Dermis microvascular lymphatic vessel endothelial cell (primary cell): ENCODE measurements at places on chromosomes 7 and 10.

DNA sequence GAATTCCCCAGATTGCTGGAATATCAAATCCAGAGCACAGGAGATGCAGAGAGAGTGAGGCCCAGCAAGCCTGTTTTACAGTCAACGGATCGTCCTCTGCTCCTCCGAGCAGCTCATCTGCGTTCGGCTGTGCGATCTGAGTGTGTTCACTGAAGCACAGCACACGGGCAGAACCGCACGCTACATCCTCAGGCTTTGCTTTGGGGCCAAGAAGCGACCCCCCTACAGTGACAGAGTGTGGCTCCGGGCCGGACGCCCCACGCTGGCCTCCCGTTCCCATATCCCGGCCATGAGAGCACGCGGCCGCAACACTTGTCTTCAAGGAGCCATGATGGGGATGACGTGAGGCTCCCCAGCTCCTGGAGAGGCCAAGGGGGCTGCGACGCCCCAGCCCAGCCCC, 431.4 kb downstream of the DNAJB6 start:
- no peak for DNase-seq

- no peak for DNase-seq
Measured at GRCh38 chr10:34764472-34764946, 50.6 kb downstream of the PARD3 start.

DNA sequence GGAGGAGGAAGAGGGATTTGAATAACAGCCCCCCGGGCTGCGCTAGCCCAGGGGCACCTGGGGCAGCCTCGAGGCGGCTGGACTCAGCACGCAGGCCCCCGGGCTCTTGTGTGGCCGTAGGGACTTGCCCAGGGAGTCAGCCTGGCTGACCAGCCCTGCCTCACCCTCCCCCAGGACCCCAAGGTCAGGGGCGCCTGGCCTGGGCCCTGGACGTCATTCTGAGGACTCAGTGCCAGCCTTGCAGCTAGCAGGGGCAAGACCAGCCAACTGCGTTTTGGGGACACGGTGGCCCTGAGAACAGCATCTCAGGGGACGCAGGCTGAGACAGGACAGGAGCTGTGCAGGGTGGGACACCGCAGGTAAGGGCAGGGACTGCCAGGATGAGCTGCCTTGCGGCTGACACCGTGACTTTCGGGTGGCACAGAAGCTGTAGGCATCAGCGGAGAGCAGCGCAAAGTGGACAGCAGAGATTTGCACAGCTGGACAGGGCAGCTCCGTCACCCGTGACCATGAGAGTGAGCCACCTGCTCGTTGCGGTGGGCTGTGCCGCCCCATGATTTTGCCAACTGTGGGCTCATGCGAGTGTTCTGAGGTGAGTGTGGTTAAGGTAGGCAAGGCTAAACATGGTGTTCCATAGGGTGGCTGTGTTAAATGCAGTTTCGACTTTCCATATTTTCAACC, 48.1 kb upstream of the UBE3C start:
- DNase-seq, result no peak

DNA sequence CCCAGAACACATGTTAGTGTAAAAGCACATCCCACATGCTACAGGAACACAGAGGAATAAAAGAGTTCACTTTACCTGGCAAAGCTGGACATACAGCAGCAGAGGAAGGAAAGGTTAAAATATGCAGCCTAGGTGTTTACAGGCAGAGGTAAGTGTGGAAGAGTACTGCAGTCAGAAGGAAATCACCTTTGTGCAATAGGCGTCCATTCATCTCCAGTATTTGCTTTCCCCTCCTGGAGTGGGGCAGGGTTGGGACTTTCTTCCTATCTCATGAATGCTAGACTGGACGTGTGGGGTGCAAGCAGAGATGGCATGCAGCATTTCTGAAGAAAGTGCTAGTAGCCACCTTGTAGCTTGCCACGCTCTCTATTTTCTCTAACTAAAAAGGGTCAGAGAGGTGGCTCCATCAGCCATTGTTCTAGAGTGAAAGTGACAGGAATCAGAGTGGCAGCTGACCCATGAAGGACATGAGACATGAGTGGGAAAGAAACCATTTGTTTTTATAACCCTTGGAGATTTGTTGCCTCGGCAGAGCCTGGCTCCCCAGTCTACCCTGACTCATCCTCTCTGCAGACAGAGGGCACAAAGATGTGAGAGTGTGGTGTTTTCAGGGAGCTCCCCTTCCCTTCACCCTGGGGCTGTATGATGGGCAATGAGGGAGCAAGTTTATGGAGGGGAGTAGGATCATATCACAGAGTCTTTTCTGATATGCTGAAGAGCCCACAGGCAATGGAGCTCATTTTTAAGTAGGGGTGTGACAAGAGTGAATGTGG, 101.2 kb upstream of the SEC61G start:
- no peak for DNase-seq

GRCh38 chr10:7819121-7819460, 786 bp downstream of the TAF3 start:
- no peak for DNase-seq
